Testis (tissue), 5 donors: ENCODE measurements at places on chromosomes 12 and 14. TPM values are rescaled to one million over a fixed set of nuclear protein-coding genes. Genes with fewer than 3 reads are reported as not detected.
A peak's percentile ranks its signal among the peaks of the same experiment; 100 is the strongest.

- H3K27me3 ChIP-seq, result no peaks in the 10 kb centered on the region
- H3K4me3 ChIP-seq, result no peak overlapping the region
- H3K4me1 ChIP-seq, result peaks cover 19% of the 10 kb centered on the region
- no peaks in the 10 kb centered on the region for H3K36me3 ChIP-seq
Measured at GRCh38 chr12:56119361-56119796, 1.3 kb downstream of the ZC3H10 start.

DNA sequence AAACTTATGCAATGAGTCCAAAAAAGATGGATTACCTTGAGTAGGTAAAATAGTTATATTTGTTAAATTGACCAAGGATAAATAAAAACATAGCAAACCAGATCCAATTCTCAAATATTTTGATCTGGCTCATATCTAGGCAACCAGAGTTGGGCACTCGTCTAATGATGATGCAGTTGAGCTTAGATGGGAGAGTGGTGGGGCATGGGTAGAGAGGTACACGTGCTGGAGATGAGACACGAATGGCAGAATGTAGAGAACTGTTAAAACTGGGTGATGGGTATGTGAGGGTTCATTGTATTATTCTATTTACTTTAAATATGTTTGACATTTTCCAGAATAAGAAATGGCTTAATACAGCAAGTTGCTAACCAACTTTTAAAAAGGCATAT is 7.6 kb upstream of the RNF34 start:
- H3K36me3 ChIP-seq, result no peaks in the 10 kb centered on the region
- no peaks in the 10 kb centered on the region for H3K27me3 ChIP-seq
- DNase-seq, result no peak
- no peak overlapping the region for H3K4me3 ChIP-seq
- H3K27ac ChIP-seq, result no peak overlapping the region

NAV3 gene
- 20.0 TPM for total RNA-seq

DNA sequence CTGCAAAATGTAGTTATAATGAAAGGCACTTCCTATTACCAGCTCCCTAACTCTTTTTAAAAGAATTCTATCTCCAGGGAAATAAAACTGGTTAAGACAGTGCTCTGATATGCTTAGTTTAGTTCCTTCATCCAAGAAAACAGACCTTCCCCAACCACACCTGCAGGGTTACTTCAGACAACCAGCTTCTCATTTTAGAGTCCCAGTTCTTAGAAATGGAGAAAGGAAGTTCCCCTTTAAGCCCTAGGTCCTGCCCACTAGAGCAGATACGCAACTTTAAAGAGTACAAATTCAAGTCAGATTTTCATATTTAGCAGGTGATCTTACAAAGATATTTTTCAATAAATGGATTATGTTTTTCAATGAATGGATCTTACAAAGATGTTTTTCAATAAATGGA is 4.4 kb upstream of the WSB2 start:
- DNase-seq, result no peak
- H3K4me1 ChIP-seq, result peaks cover 15% of the 10 kb centered on the region
- H3K27ac ChIP-seq, result no peak overlapping the region
- H3K4me3 ChIP-seq, result no peak overlapping the region
- H3K27me3 ChIP-seq, result no peaks in the 10 kb centered on the region

GNPNAT1 gene
- 19.9 TPM for total RNA-seq

SLC17A8 gene
- 0.08 TPM for total RNA-seq

DNA sequence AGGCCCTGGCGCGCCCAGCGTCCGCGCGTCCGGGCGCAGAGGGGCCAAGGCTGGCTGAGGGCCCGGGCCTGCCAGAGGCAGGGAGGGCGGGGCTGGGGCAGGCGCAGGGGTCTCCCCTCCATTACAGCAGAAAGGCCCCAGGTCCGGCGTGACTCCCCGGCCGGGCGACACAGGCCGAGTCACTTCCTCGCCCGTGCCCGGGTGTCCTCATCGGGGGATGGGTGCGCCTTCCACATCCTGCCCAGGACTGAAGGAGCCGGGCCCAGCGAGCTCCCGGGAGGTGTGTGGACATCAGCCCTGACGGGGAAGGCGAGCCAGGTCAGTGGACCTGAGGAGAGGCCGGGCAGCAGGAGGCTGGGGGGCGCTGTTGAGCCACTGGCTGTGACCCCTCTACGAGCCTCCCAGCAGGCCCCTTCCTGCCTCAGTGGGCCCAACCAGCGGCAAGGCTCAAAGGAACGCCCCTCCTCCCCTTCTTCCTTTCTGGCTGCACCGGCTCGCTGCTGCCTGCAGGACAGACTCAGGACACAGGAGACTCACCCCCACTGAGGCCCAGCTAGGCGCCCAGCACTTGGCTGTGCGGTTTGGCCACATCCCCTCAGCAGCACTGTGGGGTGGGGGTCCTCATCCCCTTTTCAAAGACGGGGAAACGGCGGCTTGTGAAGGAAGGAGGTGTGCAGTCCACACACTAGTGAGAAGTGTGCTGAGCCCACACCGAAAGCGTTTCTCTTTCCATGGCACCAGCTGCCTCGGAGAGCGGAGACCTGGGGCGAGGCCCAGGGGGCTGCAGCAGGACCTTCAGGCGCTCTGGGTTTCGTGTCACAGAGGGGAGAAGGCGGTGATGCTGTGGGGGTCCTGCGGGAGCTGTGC is 606 bp downstream of the TNFAIP2 start:
- H3K27ac ChIP-seq, result no peak overlapping the region
- peaks cover 30% of the 10 kb centered on the region for H3K4me1 ChIP-seq
- H3K36me3 ChIP-seq, result no peaks in the 10 kb centered on the region
- H3K27me3 ChIP-seq, result no peaks in the 10 kb centered on the region
- H3K4me3 ChIP-seq, result peak overlapping the region; percentile 64
- DNase-seq, result peak; percentile 62

DNA sequence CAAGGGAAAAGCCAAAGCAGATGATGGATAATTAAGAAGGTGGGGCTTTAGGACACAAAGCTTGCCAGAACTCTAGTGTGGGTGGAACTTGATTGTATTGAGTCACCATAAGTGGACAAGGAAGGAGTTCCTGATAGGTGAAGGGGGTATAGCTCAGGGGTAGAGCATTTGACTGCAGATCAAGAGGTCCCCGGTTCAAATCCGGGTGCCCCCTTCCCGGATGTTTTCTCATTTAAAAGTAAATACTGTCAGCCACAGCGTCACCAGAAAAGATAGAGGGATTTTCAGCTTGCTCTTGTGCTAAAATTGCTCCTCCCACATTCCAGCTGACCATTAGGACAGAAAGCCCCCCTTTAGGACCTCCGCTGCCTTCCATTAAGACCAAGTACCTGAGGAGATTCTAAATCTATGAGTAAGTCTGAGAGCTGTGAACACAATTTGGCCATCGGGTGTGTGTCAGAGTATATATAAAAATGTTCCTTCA is 36.6 kb downstream of the DCAF4 start:
- no peaks in the 10 kb centered on the region for H3K36me3 ChIP-seq
- no peak overlapping the region for H3K4me3 ChIP-seq
- no peak for DNase-seq
- H3K27me3 ChIP-seq, result no peaks in the 10 kb centered on the region

- DNase-seq, result no peak
- no peaks in the 10 kb centered on the region for H3K27me3 ChIP-seq
- no peaks in the 10 kb centered on the region for H3K36me3 ChIP-seq
- no peak overlapping the region for H3K27ac ChIP-seq
- H3K4me3 ChIP-seq, result no peak overlapping the region
- no peaks in the 10 kb centered on the region for H3K4me1 ChIP-seq
Measured at GRCh38 chr12:84996759-84997158, 39.3 kb downstream of the TSPAN19 start.

DNA sequence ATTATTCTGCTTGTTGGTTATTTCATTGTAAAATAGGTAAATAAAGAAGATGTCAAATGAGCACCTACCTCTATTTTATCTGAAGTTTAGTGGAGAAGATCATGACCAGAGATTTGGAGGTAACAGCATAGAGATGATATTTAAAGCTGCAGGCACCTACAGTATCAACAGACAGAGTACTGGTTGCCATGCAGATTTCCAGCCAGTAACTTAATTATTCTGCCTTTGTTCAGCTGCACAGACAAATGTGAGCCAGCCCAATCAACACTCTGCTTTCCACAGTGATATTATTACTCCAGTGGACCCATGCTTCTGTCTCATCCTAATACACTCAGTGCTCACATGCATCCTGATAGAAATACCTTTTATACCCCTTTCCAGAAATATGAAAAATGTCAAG is 348.5 kb upstream of the RGS6 start:
- H3K4me1 ChIP-seq, result peaks cover 10% of the 10 kb centered on the region
- no peak overlapping the region for H3K4me3 ChIP-seq
- H3K27ac ChIP-seq, result peak overlapping the region; percentile 34
- no peaks in the 10 kb centered on the region for H3K36me3 ChIP-seq
- DNase-seq, result no peak
- H3K27me3 ChIP-seq, result no peaks in the 10 kb centered on the region

DNA sequence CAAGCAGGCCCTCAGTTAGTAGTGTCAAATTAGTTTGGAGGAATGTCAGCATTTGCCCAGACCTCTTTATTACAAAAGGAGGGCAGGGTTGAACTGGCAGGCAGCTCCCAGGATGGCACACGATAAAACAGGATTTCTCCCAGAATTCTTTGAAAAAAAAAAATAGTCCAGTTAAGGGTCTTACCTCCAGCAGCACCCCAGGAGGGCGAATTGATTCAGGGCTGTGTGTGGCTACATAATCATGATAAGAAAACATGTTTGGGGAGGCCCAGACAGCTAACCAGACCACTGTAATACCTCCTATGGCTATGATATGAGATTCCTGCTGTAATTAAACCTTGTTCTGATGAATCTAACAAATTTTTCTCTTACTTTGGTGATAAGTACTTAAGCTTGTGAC is 38.8 kb upstream of the NT5DC3 start:
- H3K36me3 ChIP-seq, result no peaks in the 10 kb centered on the region
- no peaks in the 10 kb centered on the region for H3K4me1 ChIP-seq
- H3K27ac ChIP-seq, result no peak overlapping the region
- no peaks in the 10 kb centered on the region for H3K27me3 ChIP-seq
